Mucosa of descending colon (tissue), 3 donors: ENCODE measurements at places on chromosomes 2 and 18.

- DNase-seq: peak; percentile 66
Observed at GRCh38 chr2:239035361-239035814, 187.5 kb downstream of the TWIST2 start.

GRCh38 chr2:139055202-139055601 is 275.0 kb upstream of the NXPH2 start:
- no peak for DNase-seq

DNA sequence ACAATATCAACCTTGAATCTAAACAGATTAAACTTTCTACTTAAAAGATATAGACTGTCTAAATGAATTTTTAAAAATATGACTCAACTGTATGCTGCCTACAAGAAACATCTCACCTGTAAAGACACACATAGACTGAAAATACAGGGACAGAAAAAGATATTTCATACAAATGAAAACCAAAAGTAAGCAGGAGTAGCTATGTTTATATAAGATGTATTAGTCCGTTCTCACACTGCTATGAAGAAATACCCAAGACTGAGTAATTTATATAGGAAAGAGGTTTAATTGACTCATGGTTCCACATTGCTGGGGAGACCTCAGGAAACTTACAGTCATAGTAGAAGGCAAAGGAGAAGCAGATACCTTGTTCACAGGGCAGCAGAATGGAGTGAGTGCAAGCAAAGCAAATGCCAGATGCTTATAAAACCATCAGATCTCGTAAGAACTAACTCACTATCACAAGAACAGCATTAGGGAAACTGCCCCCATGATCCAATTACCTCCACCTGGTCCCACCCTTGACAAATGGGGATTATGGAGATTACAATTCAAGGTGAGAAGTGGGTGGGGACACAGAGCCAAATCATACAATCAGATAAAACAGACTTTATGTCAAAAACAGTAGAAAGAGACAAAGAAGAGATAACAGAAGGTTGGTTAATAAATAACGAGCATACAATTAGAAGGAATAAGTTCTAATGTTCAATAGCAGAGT is 214.4 kb upstream of the SLC39A10 start:
- no peak for DNase-seq

DNA sequence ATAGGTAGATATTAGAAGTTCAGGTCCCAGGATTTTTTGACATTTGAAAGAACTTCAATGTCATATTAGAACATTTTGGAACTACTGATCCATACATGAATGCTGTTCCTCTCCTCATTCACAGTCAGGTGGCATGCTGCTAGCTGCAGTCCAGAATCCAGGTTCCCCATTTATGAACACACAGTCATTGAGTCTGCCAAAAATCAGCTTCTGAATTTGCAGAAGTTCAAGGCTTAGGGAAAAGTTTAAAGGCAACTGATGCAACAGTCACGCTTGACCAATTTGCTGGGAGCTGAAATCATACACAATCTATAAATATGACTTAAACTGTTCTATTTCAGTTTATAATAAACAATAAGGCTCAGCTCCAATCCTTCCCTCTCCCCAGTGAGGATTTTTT is 17.3 kb upstream of the TTR start:
- no peak for DNase-seq

GRCh38 chr2:127342101-127342500 is 45.7 kb downstream of the MAP3K2 start:
- no peak for DNase-seq

DNA sequence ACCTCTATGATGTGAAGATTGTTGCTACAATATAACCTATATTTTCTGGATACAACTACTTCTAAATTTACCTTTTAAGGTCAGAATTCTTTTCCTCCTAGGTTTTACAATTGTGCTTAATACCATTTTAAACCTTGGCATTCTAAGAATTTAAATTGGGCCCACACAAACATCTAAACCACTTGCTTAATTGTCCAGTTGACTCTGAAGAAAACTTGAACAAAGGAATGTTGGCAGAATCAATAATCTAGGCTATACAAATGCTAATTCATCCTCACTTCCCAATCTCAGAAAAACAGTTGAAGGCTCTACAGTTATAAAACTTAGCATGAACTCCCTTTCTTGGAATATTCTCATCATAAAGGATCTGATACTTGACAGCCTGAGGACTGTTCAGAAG is 84.3 kb downstream of the RPRM start:
- no peak for DNase-seq

- DNase-seq: peak; percentile 36
Observed at GRCh38 chr18:77478646-77479442, 229.2 kb downstream of the GALR1 start.

DNA sequence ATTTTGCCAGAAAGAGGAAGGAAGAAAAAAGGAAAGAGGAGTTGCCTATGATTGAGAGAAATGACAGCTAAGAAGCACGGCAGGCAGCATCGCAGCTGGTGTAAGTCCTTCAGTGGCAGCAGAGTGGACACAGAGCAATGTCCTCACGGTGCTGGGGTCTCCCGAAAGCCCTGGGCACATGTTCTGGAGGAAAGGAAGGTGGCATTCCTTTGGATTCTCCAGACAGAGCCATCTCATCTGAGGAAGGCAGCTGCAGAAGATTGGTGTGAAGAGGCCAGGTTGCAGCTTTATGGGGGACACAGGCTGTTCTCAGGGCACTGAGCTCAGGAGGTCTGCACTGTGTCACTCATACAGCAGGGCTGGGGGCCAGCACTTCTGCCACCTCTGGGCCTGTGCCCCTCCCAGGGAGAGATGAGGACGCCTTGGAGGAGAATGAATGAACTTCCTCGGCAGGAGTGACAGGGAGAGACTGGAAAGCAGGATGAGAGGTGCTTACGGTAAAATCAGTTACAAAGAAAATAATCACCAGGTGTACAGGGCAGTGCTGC is 252.0 kb upstream of the MYT1L start:
- DNase-seq: no peak

- no peak for DNase-seq
Observed at GRCh38 chr18:11884396-11885030, 23.6 kb downstream of the MPPE1 start.
